Stimulated activated CD4-positive, alpha-beta T cell treated with anti-CD3 and anti-CD28 coated beads, Interleukin-4, amount 100 ng/mL, for 48 hours (primary cell): ENCODE measurements at places on chromosomes 7 and 10.

- no peak for DNase-seq
These were observed 8.2 kb downstream of the MYOF start for GRCh38 chr10:93473804-93474472.

DNA sequence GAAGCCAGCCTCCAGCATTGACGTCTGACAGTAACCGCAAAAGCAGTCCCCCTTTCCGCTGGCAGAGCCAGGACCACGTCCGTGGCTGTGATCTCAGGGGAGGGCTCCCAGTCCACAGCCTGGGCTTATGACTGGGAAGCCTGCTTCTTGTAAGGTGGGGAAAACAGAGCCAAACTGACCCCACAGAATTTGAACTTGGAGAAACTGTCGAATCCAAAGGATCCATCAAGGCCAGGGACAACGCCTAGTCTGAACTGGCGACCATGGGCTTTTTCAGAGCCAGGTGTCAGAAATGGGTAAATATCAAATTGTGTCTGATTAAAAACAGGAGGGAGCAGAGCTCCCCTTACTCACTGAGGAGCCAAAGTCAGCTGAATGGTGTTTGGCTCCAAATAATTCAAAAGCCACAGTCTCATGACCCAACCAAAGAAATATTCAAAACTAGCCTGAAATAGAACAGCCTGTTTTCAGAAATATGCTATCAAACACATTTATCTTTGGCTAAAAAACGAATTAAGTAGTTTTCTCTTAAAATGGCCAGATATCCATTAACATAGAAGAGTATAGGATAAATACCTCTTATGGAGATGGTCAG is 751.4 kb upstream of the GALNT17 start:
- DNase-seq = no peak

- DNase-seq = no peak
These were observed 27.0 kb downstream of the AUTS2 start for GRCh38 chr7:69625238-69625637.

- DNase-seq = no peak
These were observed 28.0 kb downstream of the GLCCI1 start for GRCh38 chr7:7996568-7996967.

DNA sequence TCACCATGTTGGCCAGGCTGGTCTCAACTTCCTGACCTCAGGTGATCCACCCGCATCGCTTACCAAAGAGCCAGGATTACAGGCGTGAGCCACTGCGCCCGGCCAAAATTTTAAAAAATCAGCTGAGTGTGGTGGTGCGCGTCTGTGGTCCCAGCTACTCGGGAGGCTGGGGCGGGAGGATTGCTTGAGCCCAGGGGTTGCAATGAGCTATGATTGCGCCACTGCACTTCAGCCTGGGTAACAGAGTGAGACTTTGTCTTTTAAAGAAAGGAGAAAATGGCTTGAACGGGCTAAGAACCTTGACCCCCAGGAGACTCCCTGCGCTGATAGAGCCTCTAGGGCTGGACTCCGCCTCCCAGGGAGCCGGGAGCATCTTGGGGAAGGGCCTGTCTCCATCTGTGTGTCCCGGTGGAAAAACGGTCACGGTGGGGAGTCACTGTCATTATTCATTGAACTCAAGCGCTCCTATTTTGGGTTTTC is 760 bp upstream of the KCTD7 start:
- no peak for DNase-seq

- no peak for DNase-seq
These were observed 63.0 kb downstream of the PAPSS2 start for GRCh38 chr10:87722716-87723115.

DNA sequence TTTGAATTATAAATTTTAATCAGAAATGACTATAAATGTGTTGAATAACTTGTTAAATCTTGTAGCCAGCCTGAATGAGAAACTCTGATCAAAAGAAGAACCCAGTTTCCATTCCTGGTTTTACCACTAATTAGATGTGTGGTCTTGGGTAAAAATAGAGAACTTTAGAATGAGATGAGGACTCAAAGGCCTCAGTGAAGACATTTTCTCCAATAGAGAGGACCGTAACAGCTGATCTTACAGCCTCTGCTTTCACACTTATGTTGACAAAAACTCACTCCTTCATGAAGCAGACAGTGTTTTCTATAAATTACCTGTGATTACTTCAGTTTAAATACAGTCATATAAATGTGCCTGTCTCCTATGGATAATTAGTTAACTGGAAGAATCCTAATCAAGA is 200.1 kb upstream of the MEOX2 start:
- no peak for DNase-seq

GRCh38 chr7:45007571-45008328 is 7.7 kb downstream of the CCM2 start:
- no peak for DNase-seq

DNA sequence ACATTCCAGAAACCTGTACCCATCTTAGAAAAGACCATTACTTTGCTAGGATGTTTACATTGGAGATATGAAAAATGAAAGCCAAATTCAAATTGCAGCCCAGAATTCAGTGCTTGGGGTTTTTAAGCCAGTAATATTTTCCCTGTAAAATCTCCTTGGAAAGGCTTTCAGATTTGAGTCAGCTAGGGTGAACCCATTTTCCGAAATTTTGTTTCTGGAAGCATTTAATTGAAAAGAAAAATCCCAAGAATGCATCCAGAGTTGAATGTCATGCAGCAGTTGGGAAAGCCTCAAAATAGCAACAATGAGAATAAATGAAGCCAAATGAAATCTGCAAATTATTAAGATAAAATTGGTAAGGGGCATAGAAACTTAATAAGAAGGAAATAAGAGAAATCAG is 106.4 kb downstream of the BMPER start:
- DNase-seq = no peak

- no peak for DNase-seq
These were observed 55.8 kb downstream of the AKR1B1 start for GRCh38 chr7:134403062-134403461.

DNA sequence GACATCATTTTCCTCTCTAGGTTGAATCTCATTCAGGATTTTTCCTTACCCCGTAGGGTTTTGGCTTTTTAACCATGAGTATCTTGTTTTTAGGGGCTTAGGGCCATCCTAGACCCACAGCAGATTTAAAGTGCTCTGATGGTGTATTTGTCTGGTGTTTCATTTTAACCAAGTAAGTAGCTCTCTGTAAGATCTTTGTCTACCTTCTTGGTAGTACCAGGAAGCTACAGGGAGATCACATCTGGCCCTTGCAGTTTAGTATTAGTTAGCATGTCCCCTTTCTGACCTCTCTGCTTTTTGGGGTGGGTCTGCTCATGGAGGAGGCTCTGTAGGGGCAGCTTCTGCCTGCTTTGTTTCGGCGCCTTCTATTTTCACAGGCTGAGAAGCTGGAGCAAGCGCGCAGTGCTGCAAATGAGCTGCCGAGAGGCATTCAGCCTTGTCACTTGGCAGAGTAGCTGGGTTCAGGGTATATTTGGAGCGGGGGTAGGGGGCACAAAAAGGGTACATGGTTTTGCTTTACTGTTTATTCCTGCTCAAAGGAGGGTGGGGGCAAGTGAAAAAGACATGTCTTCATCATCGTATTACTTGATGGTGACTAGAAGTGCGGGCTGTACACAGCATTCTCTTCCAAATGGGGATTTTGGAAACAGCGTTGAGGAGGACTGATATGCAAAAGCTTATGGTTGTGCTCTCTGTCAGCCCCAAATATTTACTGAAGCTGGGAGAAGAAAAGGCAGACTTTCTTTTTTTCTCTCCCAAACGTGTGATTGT is 146.3 kb downstream of the CELF2 start:
- DNase-seq = no peak

DNA sequence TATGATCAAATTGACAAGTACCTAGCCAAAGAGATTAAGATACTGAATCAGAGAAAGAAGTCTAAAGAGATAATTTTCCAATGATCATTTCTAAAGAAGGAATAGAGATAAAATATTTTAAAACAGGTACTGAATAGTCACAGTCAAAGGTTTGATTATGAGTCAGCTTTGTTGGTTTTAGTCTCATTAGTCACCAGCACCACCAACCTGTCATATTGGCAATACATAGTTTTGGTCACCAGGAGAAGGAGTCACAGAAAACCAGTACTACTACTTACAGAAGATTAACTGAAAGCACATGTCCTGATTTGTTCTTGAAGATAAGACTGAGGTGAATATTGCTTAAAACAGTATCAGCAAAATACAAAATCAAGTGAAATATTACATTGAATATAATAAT is 34.6 kb downstream of the ZEB1 start:
- DNase-seq = no peak

DNA sequence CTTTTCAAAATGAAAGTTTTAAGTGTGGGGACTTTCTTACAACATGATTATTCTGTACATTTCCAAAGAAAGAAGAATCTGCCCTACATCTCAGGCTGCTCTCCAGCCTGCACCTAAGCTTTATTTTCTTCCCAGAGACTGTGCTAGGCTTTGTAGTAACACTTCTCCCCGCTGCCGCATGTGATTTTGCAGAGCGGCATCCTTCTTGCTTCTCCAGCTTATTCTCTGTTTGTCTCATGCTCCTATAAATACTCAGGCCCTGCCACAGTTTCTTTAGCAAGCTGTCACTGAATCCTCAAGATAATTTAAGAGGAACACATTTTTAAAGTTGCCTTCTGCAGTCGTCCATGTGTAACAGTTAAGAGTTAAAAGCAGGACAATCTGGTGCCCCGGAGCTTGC is 53.5 kb downstream of the INSYN2A start:
- no peak for DNase-seq

- DNase-seq = no peak
These were observed 192.2 kb upstream of the TBX20 start for GRCh38 chr7:35446091-35446490.

- DNase-seq = no peak
These were observed 4.9 kb downstream of the PIK3CG start for GRCh38 chr7:106869954-106870353.

- no peak for DNase-seq
These were observed 69.3 kb downstream of the EGFR start for GRCh38 chr7:55088107-55088506.

DNA sequence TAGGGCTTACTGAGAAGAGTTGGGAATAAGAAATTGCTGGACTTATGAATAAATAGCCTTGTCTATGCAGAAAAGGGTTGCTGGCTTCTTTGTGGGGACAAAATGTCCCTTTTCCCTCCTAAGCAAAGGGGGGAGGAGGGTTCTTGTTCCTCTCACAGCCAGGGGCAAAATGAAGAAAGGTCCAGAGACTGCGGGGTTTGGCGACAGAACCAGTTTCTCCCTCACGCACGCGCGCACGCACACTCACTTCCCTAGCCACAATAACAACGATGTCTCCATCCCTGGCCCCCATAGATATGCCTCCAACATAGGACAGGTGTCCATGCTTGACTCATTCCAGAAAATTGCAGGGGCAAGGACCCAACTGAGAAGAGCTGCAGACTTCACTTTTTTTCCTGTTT is 3.3 kb downstream of the ZMIZ1 start:
- no peak for DNase-seq

DNA sequence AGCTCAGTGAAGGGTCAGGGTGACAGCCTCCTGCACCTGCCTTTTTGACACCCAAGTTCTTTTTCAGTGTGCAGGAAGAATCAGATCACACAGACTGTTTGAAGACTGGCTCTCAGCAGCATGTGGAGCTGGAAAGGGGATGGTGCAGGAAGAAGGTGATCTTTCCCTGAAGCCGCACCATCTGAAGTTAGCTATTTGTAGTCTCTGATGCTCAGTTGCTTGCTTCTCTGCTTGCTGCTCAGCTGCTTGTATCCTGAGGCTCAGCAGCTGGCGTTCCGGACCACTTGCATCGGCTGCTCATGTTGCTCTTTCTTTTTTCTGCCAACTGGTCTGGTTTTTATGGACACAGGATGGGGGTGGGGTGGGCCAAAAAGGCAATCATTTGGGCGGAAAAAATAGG is 15.8 kb upstream of the DNMBP start:
- no peak for DNase-seq

- no peak for DNase-seq
These were observed 26.8 kb upstream of the TRUB1 start for GRCh38 chr10:114911052-114911711.

- no peak for DNase-seq
These were observed 10.1 kb downstream of the CFTR start for GRCh38 chr7:117489911-117490310.

DNA sequence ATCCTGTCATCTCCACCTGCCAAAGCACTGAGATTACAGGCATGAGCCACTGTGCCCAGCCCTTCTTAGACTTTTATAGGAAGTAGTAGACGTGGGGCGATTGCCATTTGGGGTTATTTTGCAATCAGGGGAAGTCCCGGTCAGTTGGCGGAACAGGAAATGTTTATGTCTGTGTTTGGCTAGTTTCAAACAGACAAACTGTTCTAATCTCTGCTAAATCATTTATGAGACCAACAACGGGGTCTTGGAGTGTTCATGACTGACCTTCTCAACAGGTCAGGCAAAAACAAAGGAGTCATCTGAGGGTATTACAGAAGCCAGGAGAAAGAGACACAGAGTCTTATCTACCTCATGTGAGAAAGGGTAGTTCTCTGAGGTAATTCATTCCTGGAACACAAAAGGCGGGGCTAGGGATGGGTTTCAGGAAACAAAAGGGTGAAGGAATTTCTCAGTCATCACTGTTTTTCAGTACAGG is 6.6 kb upstream of the TPK1 start:
- peak; percentile 23 for DNase-seq

DNA sequence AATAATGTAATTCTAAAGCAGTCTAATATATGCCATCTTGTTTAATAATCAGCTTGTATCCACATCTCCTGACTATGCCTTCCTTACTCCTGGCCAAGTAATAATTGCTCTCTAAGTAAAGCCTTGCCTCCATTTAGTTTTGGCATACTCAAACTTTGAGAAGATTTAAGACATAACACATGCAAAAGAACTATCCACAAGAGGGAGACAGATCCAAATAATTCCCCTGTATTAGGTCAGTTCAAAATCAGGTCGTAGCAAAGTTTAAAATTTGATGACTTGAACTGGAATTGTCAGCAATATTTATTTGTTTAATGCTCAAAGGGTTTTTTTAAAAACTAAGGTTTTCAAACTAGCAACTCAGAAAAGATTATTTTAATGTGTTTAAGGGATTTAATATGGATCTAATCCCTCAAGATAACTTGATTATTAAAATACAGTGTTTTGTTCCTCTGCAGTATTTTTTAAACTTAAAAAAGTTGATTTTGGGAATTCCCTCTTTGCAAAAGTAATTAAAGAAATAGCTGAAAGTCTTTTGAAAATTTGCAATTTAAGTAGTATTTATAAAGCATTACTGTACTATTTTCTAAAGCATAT is 95.3 kb downstream of the HDAC9 start:
- DNase-seq = no peak

GRCh38 chr10:74058658-74059057 is 60.7 kb downstream of the VCL start:
- DNase-seq = no peak

- no peak for DNase-seq
These were observed 24.0 kb upstream of the A1CF start for GRCh38 chr10:50909334-50910014.

DNA sequence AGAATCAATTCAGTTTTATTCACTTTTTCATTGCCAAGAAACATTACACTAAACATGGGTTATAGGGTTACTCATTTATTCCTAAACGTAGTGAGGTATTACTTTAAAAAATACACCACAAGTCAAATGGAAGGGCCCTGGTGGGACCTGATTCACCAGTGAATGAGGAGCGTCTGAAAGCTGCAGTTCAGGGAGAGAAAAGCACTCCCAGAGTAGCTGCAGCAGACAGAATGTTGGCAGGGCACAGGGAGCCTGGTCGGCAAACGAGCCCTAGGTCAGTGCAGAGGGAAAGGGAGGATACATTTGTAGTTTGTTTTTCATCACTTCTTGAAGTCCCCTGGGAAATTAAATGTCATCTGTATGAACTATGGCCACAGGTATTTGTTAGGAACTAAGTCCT is 361.7 kb upstream of the ETV1 start:
- no peak for DNase-seq
